Stimulated activated CD8-positive, alpha-beta memory T cell treated with anti-CD3 and anti-CD28 coated beads, Interleukin-2, amount 100 ng/mL, for 48 hours (primary cell): ENCODE measurements at places on chromosomes 12 and 14.

- DNase-seq, result no peak
These were observed 7.6 kb upstream of the SMUG1 start for GRCh38 chr12:54196396-54196795.

GRCh38 chr12:25852792-25853191, 105.7 kb upstream of the RASSF8 start:
- no peak for DNase-seq

GRCh38 chr14:20416223-20416622, 2.9 kb upstream of the TEP1 start:
- no peak for DNase-seq

- DNase-seq, result no peak
These were observed 26.4 kb upstream of the DBX2 start for GRCh38 chr12:45077251-45077650.

DNA sequence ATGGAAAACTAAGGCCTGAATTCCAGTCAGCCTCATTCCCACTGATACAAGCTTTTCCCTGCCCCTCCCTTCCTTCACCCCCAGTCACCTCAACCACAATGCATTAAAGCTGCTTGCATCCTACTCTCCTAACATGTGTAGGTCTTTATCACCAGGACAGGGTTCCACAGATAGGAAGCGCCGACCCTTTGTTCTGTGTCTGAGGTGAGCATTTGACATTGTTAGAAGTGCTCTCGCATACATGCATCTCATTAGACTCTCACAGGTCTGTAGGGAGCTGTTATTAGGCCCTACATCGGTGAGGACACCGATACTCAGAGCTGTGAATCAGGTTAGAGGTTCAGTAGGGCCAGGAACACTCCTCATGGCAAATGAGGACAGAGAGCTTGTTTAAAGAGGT, 13.2 kb upstream of the EDDM3A start:
- no peak for DNase-seq

GRCh38 chr12:22533155-22533554, 11.2 kb downstream of the C2CD5 start:
- DNase-seq, result no peak

DNA sequence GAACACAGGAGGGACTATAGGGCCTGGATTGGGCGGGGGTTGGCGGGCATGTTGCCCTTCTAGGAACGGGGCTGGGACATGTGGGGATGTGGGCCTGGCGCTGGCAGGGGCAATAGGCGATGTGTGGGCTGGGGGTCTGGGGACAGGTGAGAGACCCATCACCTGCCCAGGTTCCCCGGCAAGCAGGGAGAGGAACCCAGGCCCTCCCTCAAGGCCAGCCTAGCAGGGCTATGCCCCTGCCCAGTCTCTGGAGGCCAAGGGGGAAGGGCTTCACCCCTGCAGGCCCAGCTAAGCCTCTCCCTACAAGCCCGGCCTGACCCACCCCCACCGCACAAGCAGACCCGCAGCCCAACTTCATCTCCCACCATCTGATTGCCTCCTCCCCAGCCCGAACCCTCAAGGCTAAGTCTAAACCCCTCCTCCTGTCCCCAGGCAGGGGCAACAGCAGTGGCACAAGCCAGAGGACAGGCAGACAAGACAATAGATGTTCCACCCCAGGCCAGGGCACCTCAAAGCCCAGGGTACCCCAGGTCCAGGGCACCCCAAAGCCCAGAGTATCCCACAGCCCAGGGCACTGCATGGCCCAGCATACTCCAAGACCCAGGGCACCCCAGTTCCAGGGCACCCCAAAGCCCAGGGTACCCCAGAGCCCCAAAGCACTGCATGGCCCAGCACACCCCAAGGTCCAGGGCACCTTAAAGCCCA, 6.5 kb downstream of the JAG2 start:
- DNase-seq, result no peak

GRCh38 chr14:29163109-29163508, 396.5 kb downstream of the FOXG1 start:
- DNase-seq, result no peak

DNA sequence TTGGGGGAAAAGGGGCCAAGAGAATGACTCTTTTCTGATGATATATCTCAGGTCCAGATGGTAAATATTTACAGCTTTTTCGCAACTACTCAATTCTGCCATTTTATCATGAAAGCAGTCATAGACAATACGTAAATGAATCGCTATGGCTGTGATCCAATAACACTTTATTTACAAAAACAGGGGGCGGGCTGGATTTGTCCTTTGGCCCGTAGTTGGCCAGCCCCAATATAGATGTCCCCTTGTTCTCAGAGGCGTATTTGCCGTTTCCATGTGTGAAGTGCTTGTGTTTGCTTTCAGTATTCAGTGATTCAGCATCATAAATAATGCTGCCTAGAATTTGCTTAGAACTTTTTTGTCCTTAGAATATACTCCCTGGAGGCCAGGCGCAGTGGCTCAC, 77.2 kb downstream of the CCDC92 start:
- no peak for DNase-seq

- peak; percentile 39 for DNase-seq
These were observed 618 bp downstream of the RNF34 start for GRCh38 chr12:121400332-121401139.

GRCh38 chr14:81122326-81122725, 98.4 kb downstream of the GTF2A1 start:
- DNase-seq, result no peak

DNA sequence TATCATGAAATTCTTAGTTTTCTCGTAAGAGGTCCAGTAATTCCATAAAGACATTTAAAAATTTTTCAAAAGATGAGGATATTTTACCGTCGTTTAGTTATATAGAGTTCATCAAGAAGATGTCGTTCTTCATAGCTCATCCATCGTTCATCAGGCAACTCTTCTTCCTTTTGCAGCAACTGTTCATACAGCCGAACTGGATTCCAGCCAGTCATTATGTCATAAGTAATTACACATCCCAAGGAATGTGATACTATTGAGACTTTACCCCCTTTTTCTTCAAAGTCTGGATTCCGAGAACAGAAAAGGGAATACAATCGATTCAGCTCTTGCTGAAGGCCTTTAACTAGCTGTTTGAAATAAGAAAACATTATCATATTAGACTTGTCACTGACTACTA, 90.3 kb downstream of the DDHD1 start:
- DNase-seq, result no peak

GRCh38 chr12:94832780-94833681, 170.5 kb downstream of the NDUFA12 start:
- no peak for DNase-seq

DNA sequence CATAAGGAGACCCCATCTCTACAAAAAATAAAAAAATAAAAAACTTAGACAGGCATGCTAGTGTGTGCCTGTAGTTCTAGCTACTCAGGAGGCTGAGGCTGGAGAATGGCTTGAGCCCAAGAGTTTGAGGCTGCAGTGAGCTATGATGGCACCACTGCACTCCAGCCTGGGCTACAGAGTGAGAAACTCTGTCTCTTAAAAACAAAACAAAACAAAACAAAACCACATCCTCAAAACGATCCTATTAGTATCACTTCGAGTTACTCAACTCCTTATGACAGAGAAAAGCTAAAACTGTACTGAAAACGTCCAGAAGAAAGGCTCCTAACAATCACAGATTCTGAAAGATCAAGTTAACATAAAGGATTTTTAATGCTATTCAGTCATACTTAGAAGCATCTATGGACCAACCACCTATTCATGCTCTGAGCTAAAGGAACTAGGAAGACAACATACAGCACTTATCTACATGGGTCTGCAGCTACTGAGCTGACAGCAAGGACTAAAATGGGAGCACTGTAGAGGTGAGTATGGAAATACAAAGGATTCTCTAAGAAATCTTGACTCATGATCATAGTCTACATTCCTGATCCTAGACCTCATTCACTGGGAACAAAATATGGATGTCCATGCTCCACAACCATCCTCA, 75.3 kb upstream of the DUSP6 start:
- no peak for DNase-seq

- DNase-seq, result no peak
These were observed 16.0 kb downstream of the NKX2-1 start for GRCh38 chr14:36503771-36504741.

- peak; percentile 74 for DNase-seq
These were observed at the start of gene TMEM120B for GRCh38 chr12:121712461-121713256. TMEM120B (plus strand) TSS chr12:121712752; CDS start chr12:121712896, 144 bp downstream.

GRCh38 chr12:66131067-66131688, 628 bp upstream of the LLPH start:
- no peak for DNase-seq

GRCh38 chr12:97027482-97027881, 120.4 kb downstream of the NEDD1 start:
- no peak for DNase-seq

- DNase-seq, result no peak
These were observed 24.0 kb upstream of the HIGD1C start for GRCh38 chr12:50928392-50928791.

DNA sequence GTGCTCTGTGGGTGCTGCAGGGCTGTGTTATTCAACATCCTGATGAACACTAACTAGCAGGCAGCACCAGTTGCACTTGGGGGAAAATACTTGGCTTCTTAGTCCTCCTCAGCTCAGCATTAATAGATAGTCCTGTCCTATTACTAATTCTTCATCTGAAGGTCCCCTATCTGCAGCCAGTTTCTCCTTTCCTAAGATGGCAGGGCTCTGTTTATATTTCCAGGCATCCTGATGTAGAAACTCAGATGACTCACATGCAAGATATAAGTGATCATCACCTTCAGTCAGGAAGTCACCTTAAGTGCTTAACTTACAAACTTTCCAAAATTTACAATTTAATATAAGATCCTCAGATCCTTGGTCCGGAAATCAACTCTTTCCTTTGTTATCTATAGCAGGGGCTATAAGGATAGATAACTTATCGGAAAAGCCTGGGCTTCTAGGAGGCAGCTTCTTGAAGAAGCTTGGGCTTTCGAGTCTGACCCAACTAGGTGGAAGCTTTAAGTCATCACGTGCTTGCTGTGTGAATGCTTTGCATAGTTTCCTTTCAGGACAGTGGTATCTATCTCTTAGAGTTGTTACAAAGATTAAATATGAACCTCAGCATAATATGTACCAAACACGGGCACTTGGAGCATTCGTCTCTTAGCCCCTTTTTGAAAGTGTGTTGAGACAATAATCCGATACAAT, 181.0 kb upstream of the GRIP1 start:
- no peak for DNase-seq

DNA sequence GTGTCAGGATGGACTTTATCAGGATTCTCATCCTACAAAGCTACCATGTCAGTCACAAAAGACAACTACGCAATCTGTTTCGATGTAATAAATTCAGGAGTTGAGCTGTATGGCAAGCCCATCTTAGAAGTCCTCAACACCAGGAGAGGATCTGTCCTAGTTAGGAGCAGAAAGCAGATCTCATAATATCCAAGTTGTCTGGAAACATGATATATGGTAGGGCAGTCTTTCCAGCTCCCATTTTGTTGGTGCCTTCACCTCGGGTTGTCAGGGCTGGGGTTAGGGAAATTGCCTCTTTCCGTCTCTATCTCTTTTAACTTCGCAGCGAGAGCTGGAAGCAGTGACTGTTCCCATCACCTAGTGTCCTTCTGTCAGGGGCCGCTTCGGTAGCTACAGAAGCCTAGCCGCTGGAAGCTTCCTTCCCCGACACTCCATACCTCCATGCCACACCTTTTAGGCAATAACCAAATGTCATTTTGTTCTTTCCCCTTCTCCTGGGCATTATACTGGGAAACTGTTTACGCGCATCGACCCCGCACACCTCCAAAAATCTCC, 1.4 kb downstream of the NIN start:
- DNase-seq, result no peak

- no peak for DNase-seq
These were observed 1.1 kb downstream of the SLC6A15 start for GRCh38 chr12:84911271-84912197.

GRCh38 chr12:114664651-114665320, 19.2 kb downstream of the TBX3 start:
- no peak for DNase-seq

DNA sequence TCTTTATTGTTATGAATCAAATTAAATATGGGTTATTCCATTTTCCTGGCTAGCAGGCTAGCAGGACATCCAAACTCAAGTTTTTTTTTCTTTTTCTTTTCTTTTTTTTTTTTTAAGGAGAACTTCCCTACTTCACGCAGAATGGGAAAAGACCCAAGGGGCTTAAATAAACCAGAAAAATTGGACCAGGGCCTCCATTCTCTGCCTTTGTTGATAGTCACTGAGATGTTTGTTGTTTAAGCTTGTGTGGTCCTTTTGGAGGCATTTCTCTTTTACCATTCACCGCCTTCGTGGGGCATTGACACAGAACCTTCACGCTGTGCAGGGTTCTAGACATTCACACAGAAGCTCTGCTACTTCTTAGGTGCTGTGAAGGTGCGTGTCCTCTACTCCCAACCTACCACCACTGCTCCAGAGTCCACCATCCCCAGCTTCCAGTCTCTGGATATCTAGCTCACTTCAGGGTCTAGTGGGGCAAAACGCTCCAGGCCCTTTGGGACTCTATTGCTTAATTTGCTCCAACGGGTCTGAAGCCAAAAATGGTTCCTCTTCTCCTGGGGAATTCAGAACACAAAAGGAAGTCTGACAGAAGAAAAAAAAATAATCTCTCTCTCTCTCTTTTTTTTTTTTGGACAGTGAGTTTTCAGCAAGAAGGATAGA, 301.3 kb downstream of the AEBP2 start:
- DNase-seq, result no peak

GRCh38 chr12:117231750-117232149, 41.5 kb upstream of the FBXO21 start:
- no peak for DNase-seq

- DNase-seq, result no peak
These were observed 153.5 kb upstream of the ATF7IP start for GRCh38 chr12:14211947-14212387.

- DNase-seq, result no peak
These were observed 6.8 kb downstream of the PPP1R36 start for GRCh38 chr14:64556526-64556925.

DNA sequence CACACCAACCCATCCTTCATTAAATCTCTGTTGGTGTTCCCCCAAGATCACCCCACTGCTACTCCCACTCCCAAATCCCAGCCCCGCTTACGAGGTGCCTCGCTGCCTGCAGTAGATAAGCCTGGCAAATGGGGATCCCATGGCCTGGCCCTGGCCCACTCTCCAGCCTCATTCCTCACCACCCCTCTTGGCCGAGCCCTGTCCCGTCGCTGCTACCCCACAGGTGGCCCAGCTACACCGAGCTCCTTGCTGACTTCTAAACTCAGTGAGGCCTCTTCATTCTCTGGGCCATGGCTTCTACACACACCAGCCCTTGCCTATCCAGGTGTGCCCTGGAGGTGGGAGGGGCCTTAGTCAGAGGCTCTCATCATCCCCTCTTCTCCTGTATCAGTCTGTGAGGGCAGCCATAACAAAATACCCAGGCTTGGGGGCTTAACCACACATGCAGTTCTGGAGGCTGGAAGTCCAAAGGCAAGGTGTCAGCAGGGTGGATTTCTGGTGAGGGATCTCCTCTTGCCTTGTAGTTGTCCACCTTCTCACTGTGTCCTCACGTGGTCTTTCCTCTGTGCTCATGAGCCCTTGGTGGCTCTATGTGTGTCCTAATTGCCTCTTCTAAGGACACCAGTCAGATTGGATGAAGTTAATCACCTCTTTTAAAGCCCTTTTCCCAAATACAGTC, 92.8 kb downstream of the PRMT8 start:
- no peak for DNase-seq
